Daoy (cell line): ENCODE measurements at places on chromosomes 4 and X.

GRCh38 chr4:114535725-114536124 is 62.9 kb upstream of the UGT8 start:
- DNase-seq: no peak

- no peak for DNase-seq
Measured at GRCh38 chr4:108397850-108398249, 222.5 kb upstream of the RPL34 start.

DNA sequence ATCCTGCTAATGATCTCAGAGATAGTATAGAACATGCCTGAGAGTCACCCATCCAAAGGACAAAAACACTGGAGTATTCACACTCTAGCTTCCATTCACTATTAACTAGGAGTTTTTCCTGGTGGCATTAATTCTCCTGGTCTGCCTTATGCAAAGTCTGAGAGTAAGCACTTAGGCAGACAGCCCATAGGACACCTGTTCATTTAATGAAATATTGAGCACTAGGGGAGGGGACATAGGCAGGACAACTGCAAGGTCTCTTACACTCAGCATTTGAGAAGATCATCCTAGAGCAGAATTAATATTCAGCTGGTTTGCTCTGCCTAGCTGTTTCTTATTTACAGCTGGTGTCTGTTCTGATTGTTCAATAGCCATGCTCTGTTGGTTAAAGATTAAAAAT is 508.5 kb downstream of the CENPC start:
- no peak for DNase-seq

DNA sequence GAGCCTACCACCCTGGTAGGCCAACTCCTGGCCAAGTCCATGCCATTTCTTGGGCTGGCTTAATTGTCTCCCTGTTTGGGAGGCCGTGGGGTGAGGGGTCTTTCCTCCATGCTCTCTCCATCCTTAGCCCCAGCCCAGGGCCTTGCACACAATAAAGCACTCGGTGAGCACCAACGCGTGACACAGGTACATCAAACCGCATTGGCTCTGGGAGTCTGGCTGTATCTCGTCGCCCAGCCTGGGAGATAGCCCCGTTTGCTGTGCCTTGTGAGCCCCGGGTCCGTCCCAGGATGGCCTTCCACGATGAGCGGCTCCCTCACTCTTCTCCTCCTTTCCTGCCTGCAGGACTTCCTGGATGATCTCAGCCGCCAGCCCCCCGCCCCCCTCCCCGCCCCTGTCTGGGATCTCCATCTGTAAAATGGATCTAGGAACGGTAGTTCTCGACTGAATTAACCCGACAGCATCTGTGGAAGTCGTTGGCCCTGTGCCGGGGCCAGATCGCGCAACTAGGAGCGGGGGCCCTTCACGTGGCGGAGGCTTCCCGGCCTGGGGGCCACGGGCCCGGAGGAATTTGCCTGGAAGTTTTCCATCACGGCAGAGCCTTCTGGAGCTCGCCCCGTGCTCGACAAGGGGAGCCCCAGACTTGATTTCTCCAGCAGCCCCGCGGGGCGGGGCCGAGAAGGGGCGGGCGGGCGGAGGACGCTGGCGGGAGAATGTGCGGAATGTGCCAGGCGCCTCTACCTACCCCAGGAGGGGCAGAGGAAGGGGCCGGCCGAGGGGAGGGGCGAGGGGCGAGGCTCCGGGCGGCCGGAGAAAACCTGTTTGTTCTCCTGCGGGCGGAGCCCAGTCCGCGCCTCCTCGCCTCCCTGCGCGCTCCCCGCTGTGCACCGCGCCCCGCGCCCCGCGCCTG is at the start of gene ZNF185:
Gene ZNF185, plus strand, starts transcription at position 846 of the 910 bp plus-strand sequence. CDS start 16,423 bp downstream, outside the sequence.
- peak; percentile 56 for DNase-seq

DNA sequence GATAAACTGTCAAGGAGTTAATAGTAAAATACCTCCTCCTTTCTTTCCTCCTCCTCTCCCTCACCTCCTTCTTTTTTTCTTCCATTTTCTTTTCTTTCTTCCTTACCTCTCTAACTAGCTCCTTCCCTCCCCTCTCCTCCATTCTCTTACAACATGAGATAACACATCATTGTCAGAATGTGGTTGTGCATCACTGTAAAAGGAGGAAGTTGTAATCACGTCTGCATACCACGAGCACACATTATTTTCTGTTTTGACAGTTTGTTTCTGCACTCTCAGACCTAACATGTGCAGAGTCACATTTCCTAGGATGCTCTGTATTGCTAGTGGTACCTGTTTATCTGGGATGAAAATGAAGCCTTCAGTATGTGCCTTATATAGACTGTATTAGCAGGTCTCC is 9.1 kb downstream of the SLIT2 start:
- DNase-seq: no peak

DNA sequence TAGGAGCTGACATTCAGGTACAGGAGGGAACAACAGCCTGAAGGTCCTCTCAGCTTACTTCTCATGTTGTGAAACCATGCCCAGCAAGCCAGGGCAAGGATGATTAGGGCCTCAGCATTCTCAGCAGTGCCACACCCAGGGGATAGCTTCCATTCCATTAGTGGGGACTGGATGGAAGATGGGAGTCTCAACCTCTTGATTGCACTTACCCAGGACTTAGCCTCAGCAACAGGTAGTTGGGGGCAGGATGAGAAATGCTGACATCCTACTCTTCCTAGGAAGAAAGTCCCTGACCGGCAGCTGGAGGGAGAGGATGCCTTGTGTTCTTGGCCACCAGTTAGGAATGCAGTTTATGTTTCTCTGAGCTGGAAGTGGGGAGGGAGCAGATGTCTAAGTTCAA is 8.8 kb upstream of the BEX3 start:
- DNase-seq: no peak

DNA sequence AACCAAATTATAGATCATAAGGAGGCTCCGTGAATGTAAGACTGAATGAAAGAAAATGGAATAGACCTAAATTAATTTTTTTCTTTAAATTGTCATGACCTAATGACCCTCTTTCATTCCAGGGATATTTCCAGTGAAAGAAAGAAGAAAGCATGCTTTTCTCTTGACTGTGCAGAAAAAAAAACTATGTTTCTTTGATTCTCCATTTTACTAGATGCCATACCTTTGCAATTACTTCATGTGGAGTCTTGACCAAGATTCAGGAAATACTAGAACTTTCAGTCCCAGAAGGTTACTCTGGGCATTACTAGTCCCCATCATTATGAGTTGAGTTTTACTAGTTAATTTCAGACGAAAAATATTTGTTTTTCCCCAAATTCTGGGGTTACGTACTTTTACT is 6.4 kb upstream of the COMMD8 start:
- DNase-seq: no peak

DNA sequence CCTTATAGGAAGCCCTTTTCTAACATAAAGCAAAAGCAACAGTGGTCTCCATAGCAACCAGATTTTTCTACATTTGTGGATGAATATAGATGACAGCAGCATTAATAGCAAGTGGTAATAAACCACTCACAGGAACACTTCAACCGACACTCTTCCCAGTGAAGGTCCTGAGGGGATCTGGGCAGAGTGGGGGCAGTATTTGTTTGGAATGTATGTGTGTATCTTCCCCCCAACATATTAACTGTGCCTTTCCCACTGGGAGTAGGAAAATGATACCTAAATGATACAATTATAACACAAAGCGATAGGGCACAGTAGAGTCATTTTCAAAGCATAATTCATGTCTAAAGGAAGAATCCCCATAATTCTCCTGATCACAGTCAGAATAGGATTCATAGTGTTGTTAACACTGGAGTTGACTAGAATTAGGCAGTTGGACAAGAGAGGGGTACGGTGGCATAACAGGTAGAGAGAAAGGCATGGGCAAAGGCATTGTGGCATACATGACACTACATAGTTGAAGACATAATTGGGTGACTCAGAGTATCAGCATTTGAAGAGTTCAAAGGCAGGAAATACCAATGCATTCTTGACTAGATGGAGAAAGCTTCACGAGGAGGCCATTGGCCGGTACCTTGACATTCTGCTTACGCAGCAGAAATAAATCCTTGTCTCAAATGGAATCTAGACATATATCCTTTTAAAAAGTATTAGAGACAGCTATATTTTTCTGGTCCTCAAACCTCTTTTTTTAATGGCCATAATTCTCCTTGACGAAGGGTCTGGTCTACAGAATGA is 15.2 kb downstream of the CAPN6 start:
- peak; percentile 7 for DNase-seq

DNA sequence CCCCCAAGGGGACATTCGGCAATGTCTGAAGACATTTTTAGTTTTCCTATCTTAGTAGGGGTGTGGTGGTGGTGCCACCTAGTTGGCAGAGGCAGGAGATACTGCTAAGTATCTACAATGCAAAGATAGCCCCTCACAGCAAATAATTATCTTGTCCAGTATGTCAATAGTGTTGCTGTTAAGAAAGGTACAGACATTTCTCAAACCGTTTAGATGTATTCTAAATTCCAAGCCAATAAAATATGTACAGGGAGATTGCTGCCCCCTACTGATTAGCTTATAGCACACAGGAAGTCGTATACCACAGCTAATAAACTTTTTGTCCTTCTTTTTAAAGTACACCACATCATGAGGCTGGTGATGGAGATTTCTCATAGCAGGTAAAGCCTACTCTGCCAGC is 260.5 kb downstream of the TMA16 start:
- DNase-seq: no peak

DNA sequence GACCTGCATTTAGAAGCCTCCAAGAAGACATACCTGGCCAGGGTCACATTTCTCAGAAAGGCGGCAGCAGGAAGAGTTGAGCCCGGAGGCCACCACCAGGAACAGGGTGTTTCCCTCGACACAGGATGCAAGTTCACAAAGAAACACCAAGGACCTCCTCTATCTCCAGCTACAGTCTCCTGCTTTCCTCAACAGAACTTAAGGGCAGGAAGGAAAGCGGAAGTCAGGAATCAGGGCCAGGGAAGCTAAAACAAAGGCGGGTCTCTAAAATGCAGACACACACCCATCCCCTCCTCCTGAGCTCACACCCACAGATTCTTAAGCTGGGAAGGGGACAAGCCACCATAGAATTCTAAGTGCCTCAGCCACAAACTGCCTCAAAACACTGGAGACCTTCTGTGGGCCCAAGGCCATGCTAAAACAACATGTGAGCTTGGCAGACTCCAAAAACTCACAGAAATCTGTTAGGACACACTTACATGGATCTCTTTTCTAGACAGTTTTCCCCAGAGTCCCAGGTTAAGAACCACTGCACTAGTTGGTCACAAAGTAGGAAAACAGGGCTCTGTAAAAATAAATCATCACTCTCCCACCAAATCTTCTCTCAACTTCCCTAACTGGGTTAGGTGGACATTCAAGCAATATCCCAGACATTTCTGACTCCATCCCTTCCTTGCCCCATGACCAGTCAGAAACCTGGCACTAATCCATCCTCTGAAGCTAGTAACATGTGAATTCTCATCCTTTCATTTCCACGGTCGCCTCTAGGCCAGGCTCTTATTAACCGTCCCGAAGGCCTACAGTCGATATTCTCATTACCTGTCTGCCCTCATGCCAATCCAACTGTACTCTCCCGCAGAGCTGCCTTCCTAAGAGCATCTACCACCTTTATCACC is 163.2 kb downstream of the APBB2 start:
- DNase-seq: no peak
